Stimulated activated CD8-positive, alpha-beta memory T cell treated with anti-CD3 and anti-CD28 coated beads, Interleukin-15, amount 100 ng/mL, for 48 hours (primary cell): ENCODE measurements at places on chromosomes 4 and X.

DNA sequence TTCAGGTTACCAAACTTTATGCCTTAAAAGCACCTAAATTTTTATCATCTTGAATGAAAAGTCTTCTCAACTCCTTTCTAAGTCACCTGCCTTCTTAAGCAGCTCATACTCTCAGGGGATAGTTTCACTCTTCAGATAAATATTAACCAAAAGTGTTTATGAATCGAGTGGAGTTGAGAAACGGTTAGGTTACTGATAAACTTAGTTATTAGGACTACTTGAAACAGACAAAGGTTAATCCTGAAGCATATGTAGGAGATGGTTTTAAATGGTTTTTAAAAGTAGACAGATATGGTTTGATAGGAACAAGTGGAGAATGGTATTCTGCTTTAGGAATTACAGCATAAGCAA lies 32.8 kb downstream of the CLDN22 start:
- DNase-seq: no peak

GRCh38 chrX:20431486-20431885 lies 164.8 kb upstream of the RPS6KA3 start:
- DNase-seq: no peak

DNA sequence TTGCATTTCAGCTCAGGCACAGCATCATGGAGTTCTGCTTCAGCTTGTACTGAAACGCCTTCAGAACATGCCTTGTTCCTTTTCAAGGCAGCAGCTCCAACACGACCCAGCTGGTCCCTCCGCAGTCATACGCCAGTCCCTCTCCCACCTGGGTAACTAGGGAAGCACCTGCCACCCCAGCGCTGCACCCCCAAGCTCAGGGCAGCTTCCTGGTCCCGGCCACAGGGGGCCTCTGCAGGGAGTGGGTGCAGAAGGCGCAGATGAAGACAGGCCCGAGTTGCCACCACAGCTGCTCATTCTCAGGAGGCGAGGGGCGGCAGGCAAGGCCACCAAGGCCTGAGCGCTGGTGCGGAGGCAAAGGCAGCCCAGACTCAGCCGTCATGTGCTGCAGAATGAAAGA lies 21.8 kb downstream of the WDR1 start:
- DNase-seq: no peak

DNA sequence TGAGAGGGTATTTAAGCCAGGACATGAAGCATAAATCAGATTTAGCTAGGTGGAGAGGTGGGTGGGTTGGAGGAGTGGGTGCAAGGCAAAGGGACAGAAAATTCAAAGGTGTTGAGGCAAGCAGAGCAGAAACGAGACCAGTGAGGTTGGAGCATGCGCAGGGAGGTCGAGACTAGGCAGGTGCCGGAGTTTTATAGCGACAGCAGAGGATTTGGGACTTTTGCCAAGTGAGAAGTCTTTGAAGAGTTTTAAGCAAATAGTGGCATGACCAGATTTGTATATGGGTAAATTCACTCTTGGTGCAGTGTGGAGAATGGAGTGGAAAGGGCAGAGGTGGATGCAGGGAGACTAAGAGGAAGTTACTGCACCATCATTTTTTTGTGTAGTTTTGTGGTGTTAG lies 107.0 kb upstream of the TLR2 start:
- no peak for DNase-seq

GRCh38 chrX:38081909-38082308 lies 75.6 kb downstream of the SYTL5 start:
- DNase-seq: no peak

GRCh38 chr4:21827575-21827974 lies 121.0 kb downstream of the KCNIP4 start:
- no peak for DNase-seq

DNA sequence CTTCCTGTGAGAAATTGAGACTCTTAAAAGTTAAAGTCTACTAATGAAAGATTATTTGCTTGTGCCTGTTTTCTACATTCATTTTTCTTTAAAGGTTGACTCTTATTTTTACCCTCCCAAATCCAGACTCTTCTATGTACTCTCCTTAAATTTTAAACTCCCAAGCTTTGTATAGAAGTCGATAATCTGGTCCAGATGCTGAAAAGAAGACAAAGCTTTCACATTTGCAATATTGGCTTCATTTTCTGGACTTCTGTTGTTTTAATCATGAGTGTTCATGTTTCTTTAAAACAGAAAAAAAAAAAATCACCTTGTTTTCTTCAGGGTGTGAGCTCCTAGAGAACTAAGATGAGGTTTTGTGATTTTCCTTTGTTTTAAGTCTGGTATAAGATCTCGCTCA lies 53.2 kb upstream of the TBC1D14 start:
- no peak for DNase-seq

GRCh38 chr4:17085416-17085815 lies 187.0 kb upstream of the LDB2 start:
- DNase-seq: no peak

- no peak for DNase-seq
These were observed 248.3 kb upstream of the MAD2L1 start for GRCh38 chr4:120314969-120315368.

DNA sequence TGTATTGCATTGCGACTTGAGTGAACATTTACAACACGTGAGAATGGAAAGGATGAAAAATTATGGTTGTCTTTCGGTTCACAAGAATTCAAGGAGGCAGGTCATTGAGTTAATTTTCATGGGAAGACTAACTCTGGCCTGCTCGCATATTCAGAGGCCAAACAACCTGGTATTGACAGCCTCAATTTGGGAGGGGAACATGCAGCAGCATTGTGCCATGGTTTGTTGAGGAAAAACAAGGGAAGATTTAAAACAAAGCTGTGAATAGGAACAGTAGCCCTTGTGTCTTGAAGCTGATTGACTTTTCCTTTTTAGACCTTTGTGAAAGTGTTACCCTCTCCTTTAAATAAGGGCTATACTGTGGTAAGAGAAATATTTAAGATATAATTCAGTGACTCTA lies 31.9 kb downstream of the FAT4 start:
- no peak for DNase-seq

DNA sequence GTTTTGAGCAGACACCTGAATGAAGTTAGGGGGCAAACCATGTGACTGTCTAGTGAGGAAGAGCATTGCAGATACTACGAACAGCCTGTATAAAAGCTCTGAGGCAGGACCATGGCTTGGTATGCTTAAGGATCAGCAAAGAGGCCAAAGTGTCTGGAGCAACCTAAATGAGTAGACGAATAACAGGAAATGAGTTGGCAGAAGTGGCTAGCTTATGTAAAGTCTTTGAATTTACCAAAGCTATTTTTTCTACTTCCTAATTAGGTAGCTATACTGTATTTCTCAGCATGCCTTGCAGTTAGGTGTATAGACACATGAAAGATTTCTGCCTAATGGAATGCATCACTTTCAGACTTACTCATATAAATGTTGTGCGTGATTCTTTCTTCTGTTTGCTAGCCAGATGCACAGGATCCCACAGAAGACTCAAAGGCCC lies 9.3 kb upstream of the GPRIN3 start:
- no peak for DNase-seq

DNA sequence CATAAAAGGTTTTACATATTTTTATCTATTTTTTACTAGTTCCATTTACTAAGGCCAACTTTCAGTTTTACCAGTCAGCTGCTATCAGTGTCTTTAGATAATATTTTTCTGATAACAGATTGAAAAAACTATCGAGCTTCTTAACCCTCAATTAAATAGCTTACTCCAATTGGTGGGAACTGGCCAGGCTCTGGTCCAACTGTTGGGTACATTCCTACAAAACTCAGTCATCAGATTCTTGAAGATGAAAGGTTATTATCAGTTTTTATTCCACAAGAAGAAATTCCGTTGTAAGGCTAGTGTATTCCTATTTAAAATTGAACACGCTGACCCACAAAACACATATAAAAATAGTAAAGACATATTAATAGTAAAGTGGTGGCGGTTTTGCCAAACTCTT lies 346.2 kb downstream of the MAPK10 start:
- DNase-seq: no peak

DNA sequence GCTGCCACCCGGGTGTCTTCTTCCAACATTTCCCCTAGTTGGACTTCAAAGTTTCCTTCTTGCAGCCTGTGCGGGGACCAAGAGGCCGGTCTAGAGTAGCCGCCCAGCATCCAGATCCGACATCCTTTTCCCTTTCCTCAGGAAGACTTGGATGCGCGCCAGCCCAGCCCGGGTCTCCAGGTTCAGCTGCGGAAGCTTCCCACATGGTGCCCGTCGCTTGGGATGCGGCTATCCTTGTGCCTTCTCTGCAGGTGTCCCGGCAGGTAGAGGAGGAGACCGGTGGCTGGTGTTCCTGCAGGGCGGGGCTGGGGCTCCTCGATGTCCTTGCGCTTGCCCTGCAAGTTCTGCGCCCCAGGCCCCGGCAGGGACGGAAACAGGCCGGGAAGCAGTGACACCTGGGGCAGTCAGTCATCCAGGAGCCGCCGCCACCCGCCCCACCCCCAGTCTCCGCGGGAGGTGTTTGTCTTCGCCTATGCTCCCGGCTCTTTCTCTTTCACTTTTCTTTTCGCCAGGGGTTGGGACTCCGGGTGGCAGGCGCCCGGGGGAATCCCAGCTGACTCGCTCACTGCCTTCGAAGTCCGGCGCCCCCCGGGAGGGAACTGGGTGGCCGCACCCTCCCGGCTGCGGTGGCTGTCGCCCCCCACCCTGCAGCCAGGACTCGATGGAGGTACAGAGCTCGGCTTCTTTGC lies at the start of gene IL15:
Gene IL15, plus strand, starts transcription at position 502 of the 689 bp plus-strand sequence. CDS start 82,882 bp downstream, outside the sequence.
- DNase-seq: peak; percentile 58

DNA sequence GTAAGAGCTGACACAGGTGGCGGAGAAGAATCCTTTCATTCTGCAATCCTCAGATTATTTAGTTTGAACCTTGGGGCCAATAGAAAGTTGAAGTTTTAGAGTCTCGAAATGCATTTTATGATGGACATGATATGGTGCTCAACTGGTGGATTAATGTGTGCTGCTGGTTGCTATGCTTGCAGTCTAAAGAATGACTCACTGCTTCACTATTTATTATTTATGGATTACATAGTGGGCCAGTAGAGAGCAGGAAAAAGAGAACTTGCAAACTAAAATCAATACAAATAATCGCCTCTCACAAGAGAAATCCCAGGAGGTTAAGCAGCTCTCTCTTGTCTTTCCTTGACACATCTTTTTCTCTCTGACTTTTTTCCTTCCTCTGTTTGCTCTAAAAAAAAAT lies 2326.8 kb upstream of the AGA start:
- DNase-seq: no peak

- no peak for DNase-seq
These were observed 50.2 kb downstream of the MGST2 start for GRCh38 chr4:139715746-139716391.

GRCh38 chrX:119118780-119119395 lies 8.7 kb downstream of the KIAA1210 start:
- DNase-seq: peak; percentile 20

DNA sequence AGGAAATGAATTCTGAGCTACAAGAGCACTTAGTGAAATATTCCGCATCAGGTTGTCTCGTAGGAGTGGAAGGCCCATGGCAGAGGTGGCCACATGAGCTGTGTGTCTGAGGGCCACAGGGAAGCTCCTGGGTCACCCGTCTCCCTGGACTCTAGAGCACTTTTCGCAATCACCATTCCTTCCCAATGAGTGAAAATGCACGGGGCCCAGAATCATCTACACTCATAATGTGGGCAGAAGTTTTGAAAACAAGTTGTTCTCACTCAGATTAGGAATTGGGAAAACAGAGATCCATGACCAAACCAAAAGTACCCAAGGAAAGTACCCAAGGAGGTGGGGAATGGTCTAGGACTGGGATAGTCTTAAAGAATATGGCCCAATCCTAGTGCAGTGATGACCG lies 94.4 kb downstream of the SCD5 start:
- no peak for DNase-seq

DNA sequence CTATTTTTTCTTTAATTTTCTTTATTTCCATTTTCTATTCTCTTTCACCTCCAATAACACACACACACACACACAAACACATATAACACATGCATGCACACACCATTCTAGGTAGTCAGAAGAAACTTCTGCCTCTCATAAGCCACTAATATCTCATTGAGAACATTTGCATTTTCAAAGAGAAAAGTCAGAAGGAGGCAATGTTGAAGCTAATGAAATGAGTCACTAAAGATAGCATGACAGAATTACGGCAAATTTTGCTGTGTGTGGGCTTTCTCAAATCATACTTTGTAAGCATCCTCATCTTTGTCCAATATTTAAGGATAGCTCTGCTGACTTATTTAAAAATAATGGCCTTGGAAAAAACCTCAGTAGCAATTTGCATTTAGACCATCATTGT lies 291.3 kb downstream of the GUCY2F start:
- DNase-seq: no peak

GRCh38 chrX:100478714-100479306 lies 68.7 kb upstream of the PCDH19 start:
- DNase-seq: no peak

DNA sequence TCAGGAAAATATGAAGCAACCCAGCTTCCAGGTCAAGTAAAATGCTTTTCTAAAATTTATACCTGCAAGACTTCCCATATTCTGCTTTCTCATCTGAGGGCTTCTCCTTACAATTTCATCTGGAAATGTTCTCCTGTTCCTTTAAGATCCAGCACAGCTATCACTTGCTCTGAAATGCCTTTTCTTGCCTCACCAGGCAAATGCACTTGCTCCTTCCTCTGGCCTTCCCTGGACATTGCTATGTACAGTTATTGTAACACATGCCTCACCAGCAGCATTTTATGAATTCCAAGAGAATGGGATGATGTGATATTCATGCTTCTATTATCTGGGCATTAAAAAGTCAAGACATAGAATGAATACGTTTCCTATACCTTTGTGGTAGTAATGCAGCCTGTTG lies 842.1 kb upstream of the INTU start:
- DNase-seq: no peak

GRCh38 chr4:47122592-47123291 lies 91.4 kb downstream of the GABRB1 start:
- peak; percentile 23 for DNase-seq

DNA sequence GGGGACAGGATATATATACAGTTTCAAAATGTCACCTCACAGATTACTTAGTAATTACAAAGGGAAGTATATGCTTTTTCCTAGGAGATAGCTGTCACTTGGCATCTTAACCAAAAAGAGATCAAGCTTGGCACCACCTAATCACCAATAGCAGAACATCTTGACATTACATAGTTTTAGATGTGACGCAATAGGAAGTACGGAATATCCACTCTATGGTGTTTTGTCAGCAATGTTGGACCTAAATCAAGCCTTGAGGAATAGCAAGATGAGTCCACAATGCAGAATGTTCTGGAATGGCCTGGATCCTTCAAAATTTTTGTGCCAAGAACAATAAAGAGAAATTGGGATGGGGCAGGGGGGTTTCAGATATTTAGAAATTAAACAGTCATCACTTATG lies 1488.2 kb downstream of the FSTL5 start:
- DNase-seq: no peak

GRCh38 chr4:12679217-12679616 lies 804.9 kb downstream of the RAB28 start:
- no peak for DNase-seq

DNA sequence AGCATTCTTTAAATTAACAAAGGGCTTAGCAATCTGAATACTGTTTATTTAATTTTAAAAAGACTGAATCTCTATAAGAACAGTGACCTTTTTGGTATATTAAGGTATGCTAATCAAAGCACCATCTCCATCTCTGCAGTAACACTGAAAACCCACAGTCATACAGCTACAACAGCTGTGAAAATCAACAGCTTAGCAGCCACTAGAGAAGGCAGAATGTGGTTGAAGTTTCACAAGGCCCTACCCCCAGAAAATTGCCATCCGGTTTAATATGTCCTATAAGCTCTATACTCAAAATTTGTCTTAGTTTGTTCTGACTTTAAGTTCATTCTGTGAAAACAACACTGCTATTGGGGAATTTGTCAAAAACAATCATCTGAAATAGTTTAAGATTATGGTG lies 128.7 kb downstream of the OPHN1 start:
- DNase-seq: no peak
